Mesothelial cell of epicardium (in vitro differentiated cells): ENCODE measurements at places on chromosomes 1 and 21. TPM values are rescaled to one million over a fixed set of nuclear protein-coding genes. Genes with fewer than 3 reads are reported as not detected.

Gene SYTL1
- total RNA-seq = 41.0 to 42.8 TPM (median 42.2 TPM) in 3 replicates

GRCh38 chr1:157521056-157521455 lies 31.3 kb downstream of the FCRL5 start:
- DNase-seq = no peak

Gene LCE1A
- total RNA-seq = not detected in 3 replicates

DNA sequence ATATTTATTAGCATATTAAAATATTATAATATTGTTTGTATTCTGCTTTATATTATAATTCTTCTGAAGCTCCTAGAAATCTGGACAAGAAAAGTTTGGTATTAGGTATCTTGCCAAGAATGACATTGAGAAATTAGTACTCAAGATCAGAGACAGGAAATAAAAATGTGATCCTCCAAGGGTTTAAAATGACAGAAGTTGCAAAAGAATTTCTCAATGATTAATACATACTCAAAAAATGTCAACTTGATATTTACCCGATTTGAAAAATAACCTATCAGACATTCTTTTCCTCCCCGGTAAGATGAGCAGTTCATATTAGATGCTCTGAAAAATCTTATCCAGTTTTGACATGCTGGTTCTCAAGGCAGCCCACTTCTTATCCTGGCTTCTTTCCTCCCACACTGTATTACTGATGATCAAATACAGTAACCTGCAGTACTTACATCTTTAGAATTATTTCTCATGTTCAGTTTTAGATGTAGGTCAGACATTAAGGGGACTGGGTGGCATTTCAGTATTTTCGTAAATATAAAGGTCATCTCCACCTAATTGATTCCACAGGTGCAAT lies 55.3 kb downstream of the CACHD1 start:
- DNase-seq = no peak

GRCh38 chr1:198612471-198613260 lies 26.2 kb upstream of the PTPRC start:
- no peak for DNase-seq

DNA sequence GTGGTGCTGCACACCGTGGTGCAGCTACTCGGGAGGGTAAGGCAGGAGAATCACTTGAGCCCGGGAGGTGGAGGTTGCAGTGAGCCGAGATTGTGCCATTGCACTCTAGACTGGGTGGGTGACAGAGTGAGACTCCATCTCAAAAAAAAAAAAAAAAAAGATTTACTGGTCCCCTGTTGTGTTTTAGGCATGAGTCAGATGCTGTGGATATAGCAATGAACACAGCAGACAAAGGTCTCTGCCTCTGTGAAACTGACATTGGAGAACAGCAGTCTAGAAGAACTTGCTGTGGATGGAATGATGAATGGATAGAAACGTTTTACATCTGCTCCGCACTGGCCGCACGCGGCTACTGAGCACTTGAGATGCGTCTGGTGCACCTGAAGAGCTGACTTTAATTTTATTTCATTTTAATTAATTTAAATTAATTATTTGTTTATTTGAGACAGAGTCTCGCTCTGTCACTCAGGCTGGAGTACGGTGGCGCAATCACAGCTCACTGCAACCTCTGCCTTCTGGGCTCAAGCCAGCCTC lies 24.5 kb upstream of the EPHA2 start:
- no peak for DNase-seq

DNA sequence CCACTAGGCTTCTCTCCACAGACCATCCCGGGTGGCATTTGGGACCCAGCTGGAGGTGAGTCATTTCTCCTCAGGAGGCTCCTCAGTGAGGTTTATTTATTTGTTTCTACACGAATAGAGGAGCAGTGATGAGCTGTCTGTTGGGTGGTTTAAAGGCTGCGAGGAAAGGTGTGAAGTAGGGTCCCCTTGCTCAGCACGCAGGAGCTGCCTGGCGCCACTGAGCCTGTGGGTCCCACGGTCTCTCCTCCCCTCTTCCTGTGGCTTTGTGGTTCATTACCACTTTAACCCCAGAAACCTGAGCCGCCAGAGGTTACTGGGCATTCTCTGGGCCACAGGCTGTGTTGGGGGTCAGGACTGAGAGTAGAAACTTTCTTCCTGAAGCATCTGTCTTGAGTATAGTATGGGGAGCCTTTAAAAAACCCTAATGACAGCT lies 39.9 kb downstream of the IL6R start:
- no peak for DNase-seq

GRCh38 chr1:192628396-192629057 lies 7.4 kb upstream of the RGS13 start:
- no peak for DNase-seq

GRCh38 chr21:38386967-38387366 lies 111.3 kb downstream of the ERG start:
- no peak for DNase-seq

- DNase-seq = no peak
Measured at GRCh38 chr1:89279011-89279466, 6.4 kb upstream of the GBP5 start.

Gene NBPF6
- not detected in 3 replicates for total RNA-seq

DNA sequence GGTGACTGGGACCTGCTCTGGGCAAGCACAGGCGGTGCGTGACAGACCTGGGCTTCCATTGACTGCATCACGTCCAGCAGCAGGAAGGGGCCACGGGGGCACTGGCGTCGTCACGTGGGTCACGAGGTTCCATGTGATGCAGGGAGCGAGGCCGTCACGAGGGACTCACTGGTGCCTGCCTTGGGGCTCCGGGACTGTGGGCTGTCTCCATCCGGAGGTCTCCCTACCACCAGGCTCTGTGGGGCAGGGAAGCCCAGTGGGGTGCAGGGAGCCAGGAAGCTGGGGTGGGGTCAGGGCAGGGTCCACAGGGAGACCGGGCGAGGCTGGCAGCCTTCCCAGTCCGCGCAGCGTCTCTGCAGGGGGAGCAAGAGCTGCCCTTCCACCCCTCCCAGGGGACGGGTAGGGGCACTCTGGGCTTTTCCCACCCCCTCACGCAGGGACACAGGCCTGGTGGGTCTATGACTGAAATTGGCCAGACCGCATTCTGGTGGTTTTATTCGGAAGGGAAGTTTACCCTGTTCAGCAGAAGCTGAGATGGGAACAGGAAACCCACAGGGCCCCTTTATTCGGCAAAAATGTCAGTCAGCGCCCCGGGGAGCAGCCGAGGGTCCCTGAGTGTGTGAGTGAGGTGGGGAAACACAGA lies 416 bp upstream of the TNFRSF14 start:
- no peak for DNase-seq

GRCh38 chr1:28297826-28298225 lies 31.0 kb upstream of the MED18 start:
- DNase-seq = no peak

GRCh38 chr1:184773762-184774320 lies 19.2 kb upstream of the EDEM3 start:
- no peak for DNase-seq

Gene C8B
- not detected in 3 replicates for total RNA-seq

Gene PPFIA4
- total RNA-seq = 35.3 to 39.4 TPM (median 38.9 TPM) in 3 replicates
